ENCODE measurements at places on chromosomes 4 and X.
A peak's percentile ranks its signal among the peaks of the same experiment; 100 is the strongest.

- DNase-seq: no peak
These were observed 47.8 kb downstream of the CRLF2 start for GRCh38 chrX:1164322-1165288.

DNA sequence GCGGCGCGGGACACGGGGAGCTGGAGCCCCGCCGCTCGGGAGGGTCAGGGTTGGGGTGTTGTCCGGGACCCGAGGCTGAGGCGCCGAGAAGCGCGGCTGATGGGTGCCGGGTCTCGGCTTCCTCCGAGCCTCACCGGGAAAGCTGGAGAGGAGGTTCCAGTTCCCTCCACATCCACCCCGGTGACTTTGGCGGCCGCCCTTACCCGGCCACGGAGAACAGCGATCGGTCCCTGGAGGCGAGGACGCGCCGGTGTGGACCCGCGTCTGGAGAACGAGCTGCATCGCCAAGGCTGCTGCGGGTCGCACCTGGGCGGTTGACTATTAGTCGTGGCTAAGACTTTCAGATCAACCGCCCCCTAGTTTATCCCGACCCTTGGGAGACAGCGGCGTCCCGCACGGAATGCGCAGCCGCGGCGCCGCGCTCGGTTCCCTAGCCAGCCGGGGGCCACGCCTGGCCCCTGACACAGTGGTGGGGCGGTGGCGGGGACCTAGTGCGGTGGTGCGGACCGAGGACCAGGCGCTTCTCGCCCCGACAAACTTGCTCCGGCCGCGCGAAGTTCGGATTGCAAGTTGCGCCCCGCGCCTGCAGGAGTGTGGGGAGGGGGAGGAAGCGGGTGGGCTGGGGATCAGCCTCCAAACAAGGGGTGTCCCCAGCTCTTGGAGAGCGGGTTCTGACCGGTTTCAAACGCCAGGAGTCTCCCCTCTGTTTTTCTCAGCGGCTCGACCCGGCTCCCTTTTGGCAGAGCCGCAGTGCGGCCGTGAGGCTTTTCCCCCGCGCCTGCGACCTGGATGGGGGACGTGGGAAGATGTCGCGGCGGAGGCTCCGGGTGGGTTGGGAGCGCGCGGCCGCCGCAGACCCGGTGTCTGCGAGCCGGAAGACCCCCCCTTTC lies 568 bp downstream of the FHDC1 start:
- peak; percentile 25 for DNase-seq

GRCh38 chr4:89114100-89114499 lies 2.8 kb downstream of the TIGD2 start:
- no peak for DNase-seq

DNA sequence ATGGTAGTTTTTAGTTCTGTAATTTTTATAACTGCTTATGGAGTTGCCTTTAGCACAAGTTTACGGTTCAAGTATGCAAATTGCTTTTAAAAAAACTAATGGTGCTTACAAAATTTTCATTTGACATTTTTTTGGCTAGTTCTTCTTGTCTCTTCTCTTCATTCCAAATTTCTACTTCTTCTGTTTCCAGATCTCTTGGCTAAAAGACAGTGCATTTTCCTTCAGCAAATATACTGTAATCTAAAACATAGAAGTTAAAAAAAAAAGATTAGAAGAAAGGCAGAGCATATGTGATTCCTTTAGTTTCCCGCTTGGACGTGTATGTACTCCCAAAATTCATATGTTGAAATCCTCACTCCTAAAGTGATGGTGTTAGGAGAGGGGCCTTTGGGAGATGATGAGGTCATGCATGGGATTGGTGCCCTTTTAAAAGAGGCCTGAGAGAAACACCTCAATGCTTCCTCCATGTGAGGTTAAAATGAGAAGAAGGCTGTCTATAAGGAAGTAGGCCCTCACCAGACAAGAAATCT lies 132.1 kb upstream of the NPY2R start:
- DNase-seq: no peak

GRCh38 chr4:88698519-88698918 lies 890 bp upstream of the NAP1L5 start:
- no peak for DNase-seq

- DNase-seq: no peak
These were observed 182.2 kb upstream of the TEX13C start for GRCh38 chrX:125137521-125137920.

- no peak for DNase-seq
These were observed 1.4 kb upstream of the SLC38A5 start for GRCh38 chrX:48471504-48471903.

- no peak for DNase-seq
These were observed 104.7 kb upstream of the NOCT start for GRCh38 chr4:138910914-138911336.

- no peak for DNase-seq
These were observed 161.3 kb downstream of the FNIP2 start for GRCh38 chr4:158929939-158930638.

- DNase-seq: no peak
These were observed 45.0 kb downstream of the TIGD2 start for GRCh38 chr4:89156174-89156914.

GRCh38 chr4:87219632-87220093 lies 755 bp downstream of the KLHL8 start:
- DNase-seq: peak; percentile 65

DNA sequence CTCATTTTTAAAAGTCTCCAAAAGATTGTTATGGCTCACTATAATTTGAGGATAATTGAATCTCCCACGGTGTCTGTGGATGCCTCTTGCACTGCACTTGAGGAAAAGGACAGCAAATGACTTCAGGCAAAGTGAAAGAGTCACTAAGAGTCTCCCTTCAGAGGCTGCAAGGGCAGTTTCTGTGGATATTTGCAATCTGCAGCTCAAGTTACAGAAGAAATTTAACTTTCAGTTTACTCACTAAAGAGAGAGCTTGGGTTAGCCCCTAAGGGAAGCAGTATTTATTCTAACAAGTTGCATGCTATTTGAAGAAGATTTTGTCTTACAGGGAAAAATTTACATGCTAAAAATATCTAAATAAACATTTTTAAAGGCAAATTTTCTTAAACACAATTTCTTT lies 912.0 kb upstream of the TENM3 start:
- DNase-seq: no peak

- DNase-seq: no peak
These were observed 98.3 kb upstream of the ATOH1 start for GRCh38 chr4:93730251-93730650.

DNA sequence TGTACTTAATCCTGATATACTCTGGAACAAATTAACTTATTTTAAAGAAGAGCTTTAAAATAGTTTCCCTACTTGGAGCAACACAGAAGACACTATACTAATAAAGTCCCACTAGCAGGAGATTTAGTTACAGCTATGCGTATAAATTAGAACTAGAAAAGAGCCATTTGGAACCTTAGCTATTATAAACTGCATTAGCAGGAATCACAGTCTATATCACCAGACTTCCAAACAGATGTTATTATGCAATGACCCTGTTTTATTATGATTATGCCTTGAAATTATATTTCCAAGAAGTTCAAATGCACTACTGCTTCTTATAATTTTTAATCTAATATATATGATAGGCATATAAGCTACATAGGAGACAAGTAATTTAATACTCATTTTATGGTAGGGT lies 95.5 kb upstream of the WDR44 start:
- DNase-seq: no peak

All from activated CD8-positive, alpha-beta T cell treated with anti-CD3 and anti-CD28 coated beads, Interleukin-2, amount 10 ng/mL, durations not matched to agents 7 days and 5 days (primary cell).